ENCODE measurements at places on chromosomes 5 and 9.

GRCh38 chr9:124088476-124088837 lies 76.9 kb downstream of the LHX2 start:
- DNase-seq, result no peak

GRCh38 chr5:59500014-59500413 lies 393.5 kb downstream of the PDE4D start:
- no peak for DNase-seq

DNA sequence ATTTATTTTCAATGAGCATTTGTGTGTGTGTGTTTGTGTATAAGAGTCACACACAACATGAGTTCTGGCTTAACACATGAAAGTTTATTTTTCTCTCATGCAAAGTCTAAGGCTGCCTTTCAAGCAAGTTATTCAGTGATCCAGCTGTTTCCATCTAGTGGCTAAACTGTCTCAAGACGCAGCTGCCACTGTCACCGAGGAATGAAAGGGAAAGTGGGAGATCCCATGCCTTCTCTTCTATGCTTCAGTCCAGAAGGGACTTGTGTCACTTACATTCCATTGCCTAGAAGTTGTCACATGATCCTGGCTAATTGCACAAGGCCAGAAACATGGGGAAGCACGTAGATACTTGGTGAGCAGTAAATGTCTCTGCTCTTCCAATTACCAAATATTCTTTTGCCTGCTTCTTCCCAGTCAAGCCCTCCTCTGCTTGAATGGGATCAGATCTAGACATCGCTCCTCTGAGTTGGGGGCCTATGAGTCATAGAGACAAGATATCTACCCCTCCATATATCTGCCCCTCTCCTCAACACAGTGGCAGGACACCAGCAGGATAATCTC lies 30.4 kb upstream of the SLIT3 start:
- DNase-seq, result no peak

DNA sequence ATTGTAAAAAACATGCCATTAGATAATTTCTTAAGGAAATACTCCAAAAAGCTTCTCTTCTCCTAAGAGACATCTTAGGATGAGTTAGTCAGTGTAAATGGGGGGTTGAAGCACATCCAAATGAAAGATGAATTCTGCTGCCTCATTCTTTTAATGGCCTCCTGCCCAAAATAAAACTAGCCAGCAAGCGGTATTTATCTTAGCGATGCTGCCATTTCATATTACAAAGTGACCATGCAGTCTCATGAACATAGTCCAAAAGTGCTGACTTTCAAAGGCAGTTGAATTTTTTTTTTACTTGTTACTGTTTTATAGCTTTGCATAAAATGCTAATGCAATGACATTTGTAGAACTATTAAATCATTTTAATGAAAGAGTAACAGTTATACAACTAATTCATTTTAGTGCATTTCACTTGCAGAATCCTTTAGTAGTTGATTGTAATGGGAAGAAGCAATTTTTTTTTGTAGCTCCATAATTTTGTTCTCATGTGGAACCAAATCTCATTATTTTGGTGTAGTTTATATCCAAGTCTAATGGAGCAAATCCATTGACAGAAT lies 151.5 kb downstream of the CAVIN4 start:
- DNase-seq, result no peak

DNA sequence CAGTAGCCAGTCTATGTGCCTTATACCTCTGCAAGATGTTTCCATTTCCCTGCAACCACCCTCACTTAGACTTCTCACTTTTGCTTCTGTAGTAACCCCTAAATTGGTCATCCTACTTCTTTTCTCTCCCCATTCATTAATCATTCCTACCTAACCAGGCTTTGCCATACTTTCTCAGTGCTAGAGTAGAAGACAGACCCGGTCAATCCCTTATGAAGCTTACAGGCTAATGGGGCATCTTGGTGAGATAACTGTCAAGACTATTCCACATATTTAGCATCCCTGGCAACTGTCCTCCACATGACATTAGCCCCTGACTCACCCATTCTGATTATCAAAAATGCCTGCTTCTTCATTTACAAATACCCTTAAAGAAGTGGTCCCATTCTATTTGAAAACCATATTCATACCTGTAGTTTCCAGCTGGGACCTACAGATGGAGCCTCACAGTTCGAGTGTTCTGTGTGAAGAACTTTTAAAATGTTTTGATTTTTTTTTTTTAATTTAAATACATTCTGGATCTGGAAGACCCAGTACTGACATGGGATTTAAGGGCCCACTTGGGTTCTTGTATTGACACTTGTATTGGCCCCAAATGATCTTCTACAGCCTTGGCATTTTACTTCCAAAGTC lies 21.0 kb downstream of the F2RL2 start:
- DNase-seq, result no peak

GRCh38 chr9:137454597-137455358 lies 4.4 kb downstream of the NSMF start:
- DNase-seq, result no peak

- DNase-seq, result no peak
These were observed 181.8 kb upstream of the DAB2 start for GRCh38 chr5:39606591-39606990.

- DNase-seq, result no peak
These were observed 180.8 kb downstream of the PAX5 start for GRCh38 chr9:36853233-36853632.

- DNase-seq, result no peak
These were observed 20.2 kb downstream of the SIL1 start for GRCh38 chr5:139177809-139178588.

- DNase-seq, result no peak
These were observed 4.9 kb upstream of the LRRC14B start for GRCh38 chr5:186091-187041.

- no peak for DNase-seq
These were observed 49.5 kb downstream of the RXRA start for GRCh38 chr9:134375430-134376385.

DNA sequence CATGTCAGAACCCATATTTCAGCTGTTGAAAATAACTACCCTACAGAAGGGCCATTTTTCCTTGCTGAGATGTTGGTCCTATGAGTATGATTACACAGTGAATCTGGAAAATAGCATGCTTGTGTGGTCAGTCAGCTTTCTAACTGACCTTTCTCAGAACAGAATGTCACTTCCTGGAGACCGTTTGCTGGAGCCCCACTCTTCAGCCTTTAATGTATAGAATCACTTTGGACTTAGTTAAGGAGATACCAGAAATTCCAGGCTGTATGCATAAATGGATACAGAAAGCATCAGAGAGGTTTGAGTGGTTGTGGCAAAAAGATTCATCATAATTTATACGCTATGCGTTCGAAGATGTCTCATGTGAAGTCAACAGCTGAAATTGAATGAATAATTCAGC lies 488.1 kb downstream of the EBF1 start:
- DNase-seq, result no peak

- DNase-seq, result no peak
These were observed 20.7 kb downstream of the FAXDC2 start for GRCh38 chr5:154829589-154830218.

DNA sequence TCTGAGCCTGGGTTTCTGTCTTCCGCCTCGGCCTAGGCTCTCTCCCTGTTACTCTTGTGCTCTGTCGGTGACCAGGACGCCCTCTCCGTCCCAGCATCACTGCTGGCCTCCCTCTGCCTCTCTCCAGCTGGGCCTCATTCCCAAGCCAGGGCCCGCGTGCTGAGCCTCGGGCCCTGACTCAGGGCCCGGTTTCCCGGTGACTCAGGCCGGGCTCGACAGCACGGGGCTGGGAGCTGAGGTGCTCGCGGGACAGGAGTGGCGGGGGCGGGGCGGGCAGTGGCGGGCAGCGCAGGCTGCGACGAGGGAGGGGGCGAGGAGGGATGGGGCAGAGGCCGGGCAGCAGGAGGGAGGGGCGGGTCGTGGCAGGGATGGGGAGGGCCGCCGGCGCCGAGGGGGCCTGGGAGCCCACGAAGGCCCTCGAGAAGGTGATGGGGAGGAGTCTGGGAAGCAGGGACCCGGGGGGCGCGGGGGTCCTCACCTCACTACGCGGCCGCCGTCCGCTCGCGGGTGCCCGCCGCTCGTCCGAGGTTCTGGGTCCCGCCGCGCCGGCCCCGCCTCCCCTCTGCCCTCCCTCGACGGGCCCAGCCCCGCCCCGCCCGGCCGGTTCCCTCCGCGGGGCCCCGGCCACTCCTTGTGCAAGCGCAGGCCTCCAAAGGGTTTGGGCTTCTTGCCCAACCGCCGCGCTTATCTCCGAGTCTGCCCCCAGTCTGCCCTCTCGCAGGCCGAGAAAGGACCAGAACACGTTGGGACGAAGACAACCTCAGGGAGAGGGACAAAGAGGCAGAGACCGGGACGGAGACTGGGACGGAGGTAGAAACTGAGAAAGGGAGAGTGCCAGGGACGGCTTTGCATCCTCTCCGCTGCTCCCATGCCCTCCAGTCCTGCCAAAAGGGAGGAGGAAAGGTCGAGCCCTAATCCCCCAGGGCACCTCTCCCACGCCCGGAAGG lies at the start of gene ARAP3:
Gene ARAP3 (minus strand): TSS at position 536 of the 947 bp plus-strand sequence. CDS start 1,744 bp downstream, outside the sequence.
- DNase-seq, result peak; percentile 83

DNA sequence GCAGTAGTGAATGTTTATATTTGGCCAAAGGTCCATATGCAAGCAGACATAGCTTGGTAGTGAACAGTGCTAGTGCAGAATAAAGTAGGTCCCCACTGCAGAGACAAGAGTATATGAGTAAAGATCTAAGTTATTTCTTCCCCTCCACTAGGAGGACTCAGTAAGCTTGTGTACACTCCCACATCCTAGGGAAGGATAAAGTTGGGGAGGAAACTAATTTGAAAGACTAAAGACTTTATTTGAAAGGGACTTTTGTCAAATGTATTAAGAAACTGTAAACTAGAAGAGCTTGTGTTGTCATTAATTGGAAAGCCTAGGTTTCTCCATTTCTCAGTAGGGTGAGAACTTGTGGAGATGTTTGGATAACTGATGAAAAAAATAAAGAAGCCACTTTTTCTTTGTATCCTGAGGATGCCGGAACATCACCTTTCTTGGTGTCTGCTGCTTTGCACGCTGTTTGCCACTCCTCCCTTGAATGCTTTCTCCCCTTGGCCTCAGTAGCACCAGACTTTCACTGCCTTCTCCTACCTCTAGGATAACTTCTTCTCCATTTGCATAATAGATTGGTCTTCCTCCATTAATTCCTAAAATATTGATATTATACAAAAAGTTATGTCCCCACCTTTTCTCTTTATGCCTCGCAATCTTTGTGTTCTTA lies 329.0 kb downstream of the PARP8 start:
- DNase-seq, result no peak

DNA sequence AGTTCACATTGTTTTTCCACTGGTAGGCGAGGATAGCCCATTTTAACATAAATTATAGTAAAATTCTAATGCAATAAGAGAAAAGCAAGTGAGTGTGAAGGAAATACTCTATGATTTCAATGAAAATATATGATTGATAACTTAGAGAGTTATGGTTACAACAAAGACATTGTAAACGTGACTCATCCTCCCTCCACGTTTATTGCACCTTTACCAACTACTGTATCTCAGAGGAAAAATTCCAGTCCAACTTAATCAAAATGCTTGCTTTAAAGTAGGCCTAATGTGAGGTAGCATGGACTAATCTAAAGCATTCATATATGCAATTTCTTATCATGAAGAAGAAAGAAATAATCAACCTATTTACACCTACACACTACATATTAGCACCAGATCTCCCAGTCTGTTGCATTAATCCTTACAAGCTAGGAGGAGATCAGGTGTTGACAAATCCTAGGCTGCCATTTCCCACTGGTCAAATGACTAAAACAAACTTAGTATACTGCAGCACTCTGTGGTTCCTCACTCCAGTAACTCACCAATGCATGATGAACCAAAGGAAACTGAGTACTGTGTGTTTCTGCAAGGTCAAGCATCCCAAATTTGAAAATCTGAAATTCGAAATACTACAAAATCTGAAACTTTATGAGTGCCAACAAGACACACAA lies 41.7 kb downstream of the ECPAS start:
- no peak for DNase-seq

GRCh38 chr5:52988335-52989024 lies 672 bp upstream of the ITGA2 start:
- DNase-seq, result no peak

- DNase-seq, result no peak
These were observed 468.2 kb downstream of the ARHGEF28 start for GRCh38 chr5:74094096-74094781.

DNA sequence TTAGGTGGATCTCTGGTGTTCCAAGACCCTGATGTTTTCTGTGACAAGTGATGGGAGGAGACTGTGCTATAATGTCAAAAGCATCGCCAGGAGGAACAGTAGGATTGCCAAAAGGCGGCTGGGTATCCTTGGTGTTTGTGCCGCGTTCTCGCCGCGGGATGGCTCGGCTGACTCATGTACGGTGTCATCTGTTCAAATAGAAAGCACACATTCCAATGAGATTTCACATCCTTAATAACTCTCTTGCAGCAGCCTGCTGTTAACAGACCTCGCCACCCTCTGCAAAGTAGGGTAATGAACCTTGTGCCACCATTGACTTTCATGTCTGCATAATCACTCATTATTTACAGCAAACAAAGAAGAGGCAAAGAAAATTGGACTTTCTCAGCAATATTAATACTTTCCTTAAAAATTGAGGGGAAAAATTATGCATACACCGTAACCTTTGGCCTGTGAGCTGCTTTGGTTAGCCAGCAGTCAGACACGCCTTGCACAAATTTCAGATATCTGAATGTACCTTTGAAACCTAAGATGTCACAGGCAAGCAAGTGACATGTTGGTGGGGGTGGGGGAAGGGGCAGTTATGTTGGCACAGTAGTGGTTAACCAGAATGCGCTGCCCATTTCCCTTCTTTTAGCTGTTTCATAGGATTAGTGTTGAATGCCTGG lies 289.4 kb downstream of the EFNA5 start:
- no peak for DNase-seq

GRCh38 chr9:130254747-130255630 lies 10.6 kb upstream of the HMCN2 start:
- no peak for DNase-seq

DNA sequence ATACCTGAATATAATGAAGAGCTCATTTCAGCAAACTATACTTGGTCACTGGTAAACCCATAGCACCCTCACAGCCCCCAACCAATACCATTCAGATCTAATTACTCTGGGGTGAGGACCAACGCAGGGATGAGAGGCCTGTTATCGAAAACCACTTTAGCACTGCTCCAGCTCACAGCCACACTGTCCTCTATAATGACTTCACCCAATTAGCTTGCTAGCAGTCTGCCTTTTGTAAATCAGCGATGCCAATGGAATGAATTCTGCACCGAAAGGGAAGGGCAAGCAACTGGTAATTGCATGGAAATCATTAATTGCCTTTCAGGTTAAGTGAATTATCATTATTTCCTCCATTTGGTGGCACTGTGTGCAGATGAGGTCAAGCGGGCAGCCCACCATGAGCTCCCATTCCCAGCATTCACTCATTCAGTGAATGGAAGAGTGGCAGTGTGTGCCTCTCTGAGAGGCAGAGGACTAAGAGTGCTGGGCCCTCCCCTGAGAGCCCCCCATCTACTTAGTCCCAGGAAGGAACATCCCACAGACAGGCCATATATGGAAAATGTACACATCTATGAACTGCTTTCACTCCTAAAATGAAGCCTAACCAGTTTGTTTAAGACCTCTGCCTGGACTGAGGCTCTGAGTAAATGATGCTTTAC lies 262.1 kb downstream of the SPOCK1 start:
- DNase-seq, result no peak

GRCh38 chr9:121560921-121561320 lies 61.3 kb upstream of the GGTA1 start:
- no peak for DNase-seq

GRCh38 chr9:105413525-105413924 lies 34.3 kb upstream of the FSD1L start:
- peak; percentile 37 for DNase-seq

GRCh38 chr5:57681942-57682341 lies 199.3 kb upstream of the ACTBL2 start:
- DNase-seq, result no peak
